ENCODE measurements at places on chromosomes 6 and 20.

DNA sequence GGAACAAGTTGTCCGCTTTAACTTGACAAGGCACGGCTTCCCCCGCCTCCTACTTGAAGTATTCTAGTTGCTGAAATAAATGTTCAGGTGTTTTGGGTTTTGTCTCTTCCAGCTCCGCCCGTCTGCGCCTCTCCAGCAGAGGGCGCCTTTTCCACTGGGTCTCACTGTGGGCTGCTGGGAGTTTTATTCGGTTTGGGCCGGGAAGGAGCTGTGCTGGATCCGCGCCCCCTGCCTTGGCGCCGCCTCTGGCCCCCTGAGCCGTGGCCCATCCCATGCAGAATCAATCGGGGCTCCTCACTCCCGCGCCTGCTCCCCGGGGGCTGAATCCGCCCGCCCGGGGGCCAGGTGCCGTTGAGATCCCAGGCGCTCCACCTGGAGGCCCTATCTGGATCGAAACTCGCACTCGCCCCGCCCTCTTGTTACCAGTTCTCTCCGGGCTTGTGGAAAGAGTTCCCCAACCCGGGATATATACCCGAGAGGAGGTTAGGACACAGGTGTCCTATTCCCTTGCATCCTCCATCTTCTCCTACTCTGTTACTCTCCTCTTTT, 51.0 kb upstream of the TCF21 start:
- DNase-seq: peak; percentile 24

- no peak for DNase-seq
Observed at GRCh38 chr6:136989571-136990241, 55.1 kb downstream of the IL20RA start.

- no peak for DNase-seq
Observed at GRCh38 chr6:168575346-168576098, 134.5 kb downstream of the SMOC2 start.

DNA sequence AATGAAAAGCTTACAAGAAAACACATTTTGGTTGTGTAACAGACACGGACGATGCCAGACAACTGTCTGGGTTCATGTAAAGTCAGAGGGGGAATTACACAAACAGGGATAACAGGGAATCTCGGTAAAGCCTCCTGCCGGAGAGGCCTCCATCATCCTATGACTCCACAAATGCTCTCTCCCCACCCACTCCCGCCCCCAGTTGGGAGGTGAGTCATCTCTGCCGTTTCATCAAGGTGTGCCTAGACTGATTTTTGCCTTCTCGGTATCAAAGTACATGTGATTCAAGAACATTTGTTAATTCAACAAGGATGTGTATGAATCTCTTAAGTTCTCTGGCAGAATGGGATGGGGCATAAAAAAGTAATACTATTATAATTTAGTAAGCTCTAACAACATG, 304.9 kb upstream of the PRDM1 start:
- DNase-seq: peak; percentile 10

DNA sequence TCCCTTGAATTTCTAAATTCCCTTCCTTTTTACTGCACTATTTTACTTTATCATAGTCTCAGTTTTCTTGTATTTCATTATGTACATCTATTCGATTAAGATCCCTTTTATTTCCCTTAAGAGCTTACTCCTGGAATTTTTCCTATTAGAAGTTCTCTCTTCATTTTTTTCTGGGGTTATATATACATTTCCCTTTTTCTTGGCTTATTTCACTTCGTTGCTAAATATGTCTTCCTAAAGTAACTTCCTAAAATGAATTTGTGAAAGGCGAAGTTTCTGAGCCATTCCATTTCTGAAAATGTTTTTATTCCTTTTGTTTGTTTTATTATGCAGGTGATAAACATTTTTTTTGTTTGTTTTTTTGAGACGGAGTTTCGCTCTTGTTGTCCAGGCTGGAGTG, 5.9 kb upstream of the CD109 start:
- DNase-seq: no peak
